ENCODE measurements at places on chromosomes 12 and 14. TPM values are rescaled to one million over a fixed set of nuclear protein-coding genes. Genes with fewer than 3 reads are reported as not detected.
A peak's percentile ranks its signal among the peaks of the same experiment; 100 is the strongest.

GRCh38 chr12:25985316-25986175, 27.1 kb downstream of the RASSF8 start:
- DNase-seq: no peak

GRCh38 chr14:64997108-64997794, 10.6 kb downstream of the FNTB start:
- no peak for DNase-seq

DNA sequence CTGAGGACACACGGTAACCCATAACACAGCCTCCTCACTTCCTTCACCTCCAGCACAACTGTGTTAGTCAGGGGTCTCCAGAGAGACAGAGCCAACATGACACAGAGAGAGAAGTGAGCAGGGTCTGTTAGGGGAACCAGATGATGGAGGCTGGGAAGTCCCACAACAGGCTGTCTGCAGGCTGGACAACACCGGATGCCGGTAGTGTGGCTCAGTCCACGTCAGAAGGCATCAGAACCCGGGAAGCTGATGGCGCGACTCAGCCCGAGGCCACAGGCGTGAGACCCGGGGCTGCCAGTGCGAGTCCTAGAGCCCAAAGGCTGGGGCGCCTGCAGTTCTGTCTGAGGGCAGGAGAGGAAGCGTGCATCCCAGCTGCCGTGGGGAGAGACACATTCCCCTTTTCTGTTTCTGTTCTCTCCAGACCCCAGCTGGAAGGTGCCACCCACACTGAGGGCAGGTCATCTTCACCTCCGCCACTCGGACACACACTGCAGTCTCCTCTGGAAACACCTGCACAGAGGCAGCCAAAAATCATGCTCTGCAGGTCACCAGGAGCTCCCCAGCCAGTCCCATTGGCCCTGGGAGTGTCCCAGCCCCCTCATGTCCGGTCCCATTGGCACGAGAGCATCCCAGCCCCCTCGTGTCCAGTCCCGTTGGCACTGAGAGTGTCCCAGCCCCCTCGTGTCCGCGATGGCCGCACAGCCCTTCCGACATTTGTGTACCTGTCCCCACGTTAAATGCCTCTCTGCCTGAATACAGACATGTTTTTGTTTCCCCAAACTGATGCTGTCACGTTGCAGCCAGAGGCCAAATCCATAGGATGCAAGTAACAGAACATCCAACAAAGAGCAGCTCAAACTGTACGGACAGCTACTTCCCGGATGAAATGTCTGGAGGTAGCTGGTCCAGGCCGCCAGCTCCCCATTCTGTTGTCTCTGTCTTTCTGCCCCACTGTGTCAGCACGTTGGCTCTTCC, 7.9 kb upstream of the FBRSL1 start:
- DNase-seq: no peak

DNA sequence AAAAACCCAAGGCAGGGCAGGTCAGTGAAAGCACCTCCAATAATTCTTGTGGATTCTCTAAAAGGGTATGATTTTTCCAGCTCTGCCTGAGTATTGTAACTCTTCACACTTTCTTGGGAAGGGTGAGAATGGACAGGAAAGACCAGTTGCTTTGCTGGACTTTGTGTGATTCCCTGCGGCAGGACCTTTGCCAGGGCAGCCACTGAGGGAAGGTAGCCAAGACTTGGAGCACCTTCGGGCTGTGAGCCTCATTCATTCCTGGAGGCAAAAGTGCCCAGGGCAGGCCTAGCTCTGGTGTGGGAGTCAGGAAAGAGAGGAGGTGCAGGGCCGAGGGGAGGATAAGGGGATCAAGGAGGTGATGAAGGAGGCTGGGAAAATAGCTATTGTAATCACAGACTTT, 80.2 kb downstream of the VCPKMT start:
- no peak for DNase-seq

DNAL1 gene
- 4.1 TPM for total RNA-seq

SIX6 gene
- not detected for total RNA-seq

KLRK1 gene
- 0.29 TPM for total RNA-seq

- peak; percentile 67 for DNase-seq
These were observed 28.5 kb downstream of the TMCC3 start for GRCh38 chr12:94621662-94622359.

DNA sequence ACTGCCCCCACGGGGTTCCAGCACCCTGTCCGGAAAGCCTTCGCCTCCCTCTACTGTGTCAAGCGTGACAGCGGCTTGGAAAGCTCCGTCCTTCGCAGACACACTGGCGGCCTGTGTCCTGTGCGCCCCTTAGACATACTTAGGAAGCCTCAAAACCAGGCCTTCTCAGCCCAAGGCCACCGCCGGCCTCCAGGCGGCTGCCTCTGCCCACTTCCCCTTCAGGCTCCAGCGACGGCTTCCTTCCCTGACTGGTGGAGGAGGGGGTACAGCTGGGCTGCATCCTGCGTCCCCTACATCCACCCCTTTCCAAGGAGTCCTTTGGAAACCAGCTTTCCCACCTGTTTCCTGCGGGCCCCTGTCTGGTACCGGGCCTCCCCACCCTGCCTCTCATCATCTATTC, 2.5 kb upstream of the CACNA2D4 start:
- no peak for DNase-seq

DNA sequence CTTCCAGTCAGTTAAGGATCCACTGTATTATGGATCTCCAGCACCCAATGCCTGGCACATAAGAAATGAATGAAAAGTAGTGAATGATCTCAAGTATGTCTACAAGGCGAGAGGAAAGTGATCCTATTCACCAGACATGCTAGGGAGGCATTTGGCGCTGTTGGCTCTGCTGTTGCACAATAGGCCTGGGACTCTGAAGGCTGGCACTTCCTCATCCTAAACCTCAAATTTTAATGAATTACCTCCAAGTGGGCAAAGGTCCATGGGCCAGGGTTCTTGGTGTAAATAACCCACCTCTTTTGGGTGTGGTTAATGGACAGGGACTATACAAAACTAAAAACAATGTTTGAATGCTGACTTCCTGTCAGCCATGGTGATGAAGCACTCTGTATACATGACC, 173.4 kb upstream of the PZP start:
- DNase-seq: no peak

COX8C gene
- not detected for total RNA-seq

- no peak for DNase-seq
These were observed 87.8 kb upstream of the ATXN7L3B start for GRCh38 chr12:74449872-74450271.

- no peak for DNase-seq
These were observed 394.9 kb downstream of the CCDC91 start for GRCh38 chr12:28585146-28585545.

- no peak for DNase-seq
These were observed 1288.4 kb downstream of the AACS start for GRCh38 chr12:126353604-126354003.

DNA sequence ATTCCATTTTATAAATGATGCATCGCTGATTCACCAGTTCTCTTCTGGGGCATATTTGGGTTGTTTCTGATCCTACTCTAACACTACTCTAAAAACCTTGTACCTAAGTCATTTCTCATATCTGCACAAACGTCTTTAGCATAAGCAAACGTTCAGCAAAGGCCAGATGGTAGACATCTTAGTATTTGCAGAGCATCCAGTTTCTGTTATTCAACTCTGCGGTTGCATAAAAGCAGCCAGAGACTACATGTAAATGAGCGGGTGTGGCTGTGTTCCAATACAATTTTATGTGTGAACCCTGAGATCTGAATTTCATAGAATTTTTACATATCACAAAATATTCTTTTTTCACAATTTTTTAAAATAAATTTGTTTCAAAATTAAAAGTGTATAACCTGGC, 22.8 kb upstream of the MMP17 start:
- DNase-seq: no peak

DNA sequence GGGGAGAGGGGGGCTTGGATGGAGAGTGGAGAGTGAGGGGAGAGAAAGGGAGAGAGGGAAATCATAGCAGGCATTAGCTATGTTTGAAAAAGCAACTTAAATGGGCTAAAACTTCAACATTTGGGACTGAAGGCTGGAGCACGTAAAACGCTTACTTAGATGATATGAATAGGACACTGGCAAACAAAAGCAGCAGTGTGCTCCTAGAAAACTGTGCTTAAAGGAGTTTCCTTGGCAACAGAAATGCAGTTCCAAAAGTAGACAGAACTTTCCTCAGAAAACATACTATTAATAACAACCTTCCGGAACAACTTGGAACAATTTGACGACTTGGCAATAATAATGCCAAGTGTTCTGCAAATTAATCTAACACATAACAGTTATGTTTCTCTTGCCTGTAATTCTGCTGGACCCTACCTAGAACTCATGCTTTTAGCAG, 235.5 kb upstream of the NPAS3 start:
- no peak for DNase-seq

DNA sequence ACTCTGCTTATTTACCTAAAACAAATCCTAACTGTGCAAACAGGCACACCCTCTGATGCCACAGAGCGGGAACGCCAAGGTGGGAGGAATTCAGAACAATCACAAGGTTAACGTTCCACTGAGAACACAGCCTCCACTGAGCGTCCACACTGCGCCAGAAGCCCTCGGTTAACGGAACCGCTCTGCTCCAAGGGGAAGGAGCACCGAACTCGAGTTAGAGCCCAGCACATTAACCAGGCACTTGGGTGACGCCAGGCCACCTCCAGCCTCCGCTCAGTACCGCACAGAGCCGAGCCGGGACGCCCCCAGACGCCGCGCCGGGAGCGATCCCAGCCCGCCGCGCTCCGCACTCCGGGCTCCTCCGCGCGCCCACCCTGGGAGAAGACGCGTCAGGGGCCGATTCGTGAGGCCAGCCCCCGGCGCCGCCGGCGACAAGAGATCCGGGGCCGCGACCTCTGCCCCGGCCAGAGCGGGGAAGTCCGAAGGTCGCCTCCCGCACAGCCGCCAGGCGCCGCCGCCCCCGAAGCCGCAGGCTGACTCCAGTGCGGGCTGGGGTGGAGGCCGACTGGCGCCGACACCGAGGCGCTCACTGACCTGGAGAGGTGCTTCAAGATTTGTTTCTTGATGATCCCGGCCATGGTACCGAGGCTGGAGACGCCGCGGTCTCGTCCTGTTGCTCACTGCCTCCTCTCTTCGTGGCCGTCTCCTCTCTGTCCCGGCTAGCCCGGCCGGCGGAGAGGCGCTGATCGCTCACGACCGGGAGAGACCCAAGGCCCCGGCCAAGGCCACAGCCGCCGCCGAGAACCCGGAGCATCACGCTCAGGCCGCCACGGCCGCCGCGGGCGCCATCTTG, 450 bp downstream of the BLTP3B start:
- DNase-seq: peak; percentile 57

- DNase-seq: no peak
These were observed 159.5 kb downstream of the KIF26A start for GRCh38 chr14:104297721-104298401.

DNA sequence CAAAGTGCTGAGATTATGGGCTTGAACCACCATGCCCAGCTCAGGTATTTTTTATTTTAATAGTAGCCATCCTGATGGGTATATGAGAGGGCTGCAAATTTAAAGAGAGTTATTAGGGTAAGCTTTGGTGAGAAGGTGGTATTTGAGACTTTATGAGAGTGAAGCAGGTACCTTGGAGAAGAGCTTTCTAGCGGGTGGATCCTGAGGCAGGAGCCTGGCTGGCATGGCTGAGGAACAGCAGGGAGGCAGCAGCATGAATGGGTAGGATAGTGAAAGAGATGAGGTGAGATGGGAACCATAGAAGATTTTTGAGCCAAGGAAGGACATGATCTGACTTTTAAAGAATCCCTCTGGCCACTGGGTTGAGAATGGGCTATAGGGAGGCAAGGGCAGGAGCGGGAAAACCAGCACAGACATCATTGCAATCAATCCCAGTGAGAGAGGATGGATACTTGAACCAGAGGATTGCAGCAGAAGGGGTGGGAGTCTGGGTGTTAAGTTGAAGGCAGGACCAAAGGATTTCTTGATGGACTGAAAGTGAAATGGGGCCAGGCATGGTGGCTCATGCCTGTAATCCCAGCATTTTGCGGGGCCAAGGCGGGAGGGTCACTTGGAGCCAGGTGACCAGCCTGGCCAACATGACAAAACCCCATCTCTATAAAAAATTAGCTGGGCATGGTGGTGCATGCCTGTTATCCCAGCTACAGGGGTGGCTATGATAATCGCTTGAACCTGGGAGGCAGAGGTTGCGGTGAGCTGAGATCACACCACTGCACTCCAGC, 5.7 kb downstream of the SVOP start:
- no peak for DNase-seq

All from activated CD4-positive, alpha-beta memory T cell treated with anti-CD3 and anti-CD28 coated beads for 36 hours (primary cell).